ENCODE measurements at places on chromosomes 4 and X.

GRCh38 chr4:20192736-20193135 is 59.0 kb upstream of the SLIT2 start:
- no peak for DNase-seq

DNA sequence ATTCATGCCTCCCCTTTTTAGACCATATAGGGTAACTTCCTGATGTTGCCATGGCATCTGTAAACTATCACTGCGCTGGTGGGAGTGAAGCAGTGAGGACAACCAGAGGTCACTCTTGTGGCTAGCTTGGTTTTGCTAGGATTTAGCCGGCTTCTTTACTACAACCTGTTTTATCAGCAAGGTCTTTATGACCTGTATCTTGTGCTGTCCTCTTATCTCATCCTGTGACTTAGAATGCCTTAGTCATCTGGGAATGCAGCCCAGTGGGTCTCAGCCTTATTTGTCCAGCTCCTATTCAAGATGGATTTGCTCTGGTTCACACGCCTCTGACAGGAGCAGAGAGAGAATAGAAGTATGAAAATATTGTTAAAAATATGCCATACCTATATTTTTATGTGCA is 355.7 kb downstream of the ADGRL3 start:
- DNase-seq: no peak

DNA sequence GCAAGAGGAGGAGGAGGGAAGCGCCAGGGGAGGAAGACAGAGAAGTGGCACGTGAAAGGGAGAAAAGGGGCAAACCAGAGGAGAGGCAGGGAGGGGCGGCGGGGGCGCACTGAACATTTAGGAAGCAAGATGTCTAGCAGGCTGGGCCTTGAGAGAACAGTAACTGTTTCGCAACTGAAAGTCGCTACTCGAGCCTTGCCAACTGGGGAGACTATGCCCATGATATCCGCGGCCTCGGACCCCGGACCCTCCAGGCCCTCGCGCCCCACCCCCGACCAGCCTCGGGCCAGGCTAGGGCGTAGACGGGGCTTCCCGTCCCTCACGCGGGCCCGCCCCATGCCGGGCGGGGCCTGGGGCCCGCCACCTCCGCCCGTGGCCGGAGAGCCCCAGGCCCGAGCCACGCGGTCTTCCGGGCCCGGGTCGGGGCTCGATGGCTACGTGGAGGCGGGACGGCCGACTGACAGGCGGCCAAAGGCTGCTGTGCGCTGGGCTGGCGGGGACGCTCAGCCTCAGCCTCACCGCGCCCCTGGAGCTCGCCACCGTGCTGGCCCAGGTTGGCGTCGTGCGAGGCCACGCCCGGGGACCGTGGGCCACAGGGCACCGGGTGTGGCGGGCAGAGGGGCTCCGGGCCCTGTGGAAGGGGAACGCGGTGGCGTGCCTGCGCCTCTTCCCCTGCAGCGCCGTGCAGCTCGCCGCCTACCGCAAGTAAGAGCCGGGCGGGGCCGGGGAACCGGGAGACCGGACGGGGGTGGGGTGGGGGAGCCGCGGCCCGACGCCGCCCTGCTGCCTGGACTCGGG is at the start of gene SLC25A43:
SLC25A43 (plus strand) TSS at position 363 of the 798 bp plus-strand sequence; CDS start at position 431, 68 bp downstream.
- peak; percentile 71 for DNase-seq

DNA sequence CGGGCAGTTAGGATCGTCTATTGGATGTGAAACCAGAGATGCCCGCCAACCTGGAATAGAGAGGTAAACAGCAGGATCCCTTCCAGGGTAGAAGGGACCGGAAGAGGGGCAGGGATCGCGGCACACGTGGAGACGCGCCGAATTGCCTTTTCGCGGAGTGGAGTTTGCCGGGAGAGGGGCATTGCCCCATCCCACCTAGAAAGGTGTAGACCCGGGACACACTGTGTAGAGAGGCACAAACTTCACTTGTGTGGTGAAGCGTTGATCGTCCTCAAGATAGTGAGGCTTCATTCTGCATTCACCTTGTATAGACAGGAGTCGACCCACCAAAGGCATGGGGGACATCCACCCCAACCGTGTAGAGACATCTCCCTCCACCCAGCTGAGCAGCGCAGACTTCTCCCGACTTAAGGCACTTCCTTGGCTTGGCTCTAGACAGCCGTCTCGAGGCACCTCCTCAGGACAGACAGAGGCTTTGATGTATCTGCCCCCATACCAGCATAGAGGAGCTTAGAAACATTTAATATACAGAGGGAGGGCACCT is 410 bp downstream of the GNL3L start:
- DNase-seq: no peak

GRCh38 chrX:18160369-18160768 is 60.3 kb downstream of the BEND2 start:
- DNase-seq: no peak

DNA sequence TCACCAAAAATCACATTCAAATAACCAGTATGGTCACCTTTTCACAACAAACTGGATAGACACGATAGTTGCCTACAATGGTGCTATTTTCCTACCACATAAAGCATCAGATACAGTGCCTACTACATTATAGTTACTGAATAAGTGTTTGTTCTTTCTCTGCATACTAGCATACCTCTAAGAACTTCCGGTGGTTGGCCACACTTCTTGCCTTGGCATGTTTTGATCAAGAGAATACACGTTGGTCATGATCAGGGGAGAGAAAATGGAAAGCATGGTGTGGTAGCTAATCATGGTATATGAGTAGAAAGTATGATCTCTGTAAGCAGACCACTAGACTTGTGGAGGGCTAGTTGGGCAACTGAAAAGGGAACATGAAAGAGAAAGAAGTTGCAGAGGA is 322.8 kb upstream of the DIAPH2 start:
- DNase-seq: no peak

GRCh38 chr4:38313175-38313574 is 350.8 kb upstream of the KLF3 start:
- no peak for DNase-seq

DNA sequence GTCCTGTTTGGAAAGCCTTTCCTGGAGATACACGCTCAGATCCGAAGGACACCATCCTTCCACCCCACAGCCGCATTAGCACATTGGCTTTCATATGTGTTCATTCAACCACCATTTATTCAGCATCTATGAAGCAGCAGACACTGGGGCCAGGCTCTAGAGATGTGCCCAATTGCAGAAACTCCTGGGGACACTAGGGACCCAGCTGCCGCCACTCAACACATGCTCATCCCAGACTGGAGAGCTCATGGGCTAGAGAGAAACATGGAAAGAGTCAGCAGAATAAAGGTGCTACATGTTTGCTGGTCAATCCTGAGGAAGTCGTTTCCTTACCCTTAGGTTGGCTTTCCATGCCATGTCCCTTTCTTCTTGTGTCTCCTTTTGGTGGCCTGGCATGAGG is 7.6 kb downstream of the CTAG1A start:
- DNase-seq: no peak

DNA sequence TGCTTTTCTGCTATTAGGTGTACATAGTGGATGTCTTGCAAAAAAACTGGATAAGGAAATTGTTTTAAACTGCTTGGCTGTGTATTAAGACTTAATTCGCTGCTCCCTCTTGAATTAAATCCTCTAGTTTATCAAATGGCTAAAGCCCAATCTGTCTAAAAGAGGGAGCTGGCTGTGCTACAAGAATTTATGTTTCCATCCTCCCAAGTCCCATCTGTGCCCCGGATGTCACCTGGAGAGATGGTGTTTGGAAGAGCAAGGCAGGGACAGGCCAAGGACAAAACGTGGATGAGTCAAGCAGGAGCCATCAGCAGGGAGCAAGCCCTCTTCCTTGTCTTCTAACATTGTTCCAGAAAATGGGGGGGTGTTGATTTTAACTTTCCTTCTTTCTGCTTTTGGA is 171.3 kb upstream of the LCORL start:
- no peak for DNase-seq

All from HuH-7 (cell line).